T-helper 22 cell (primary cell): ENCODE measurements at places on chromosomes 11 and 22.

- DNase-seq, result no peak
Observed at GRCh38 chr11:3903207-3903896, 47.9 kb downstream of the STIM1 start.

- no peak for DNase-seq
Observed at GRCh38 chr11:86483940-86484794, 109.5 kb downstream of the CCDC81 start.

GRCh38 chr11:68994894-68995285 lies 14.1 kb upstream of the MRGPRD start:
- DNase-seq, result no peak

DNA sequence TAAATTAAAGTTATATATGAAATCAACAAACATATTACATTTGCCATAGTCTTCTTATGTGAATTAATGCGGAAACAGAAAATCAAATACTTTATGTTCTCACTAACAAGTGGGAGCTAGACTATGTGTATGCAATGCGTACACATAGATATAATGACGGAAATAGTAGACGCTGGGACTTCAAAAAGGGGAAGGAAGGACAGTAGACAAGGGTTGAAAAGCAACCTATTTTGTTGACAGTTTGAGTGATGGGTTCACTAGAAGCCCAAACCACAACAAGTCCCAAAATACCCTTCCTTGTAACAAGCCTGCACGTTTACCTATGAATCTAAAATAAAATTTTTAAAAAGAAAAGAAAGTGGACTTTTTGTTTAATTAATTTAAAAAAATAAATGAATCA lies 430.8 kb upstream of the CNTN5 start:
- DNase-seq, result no peak

DNA sequence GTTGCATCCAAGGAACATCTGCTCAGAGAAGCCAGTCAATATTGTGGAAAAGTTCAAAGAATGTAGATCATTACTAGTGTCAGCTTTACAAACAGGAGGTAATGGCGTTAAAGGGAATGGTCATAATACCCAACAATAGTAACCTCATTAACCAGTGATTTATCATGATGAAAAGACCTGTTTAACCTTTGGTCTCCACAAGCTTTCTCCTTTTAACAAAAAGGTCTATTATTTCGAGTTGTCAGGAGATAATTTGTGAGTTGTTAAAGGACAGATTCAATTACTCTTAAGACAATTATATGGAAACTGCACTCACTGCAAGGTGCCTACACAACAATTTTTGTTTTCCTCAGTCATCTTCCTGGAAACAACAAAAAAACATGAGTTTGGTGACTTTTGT lies 73.8 kb upstream of the HTATIP2 start:
- DNase-seq, result no peak

DNA sequence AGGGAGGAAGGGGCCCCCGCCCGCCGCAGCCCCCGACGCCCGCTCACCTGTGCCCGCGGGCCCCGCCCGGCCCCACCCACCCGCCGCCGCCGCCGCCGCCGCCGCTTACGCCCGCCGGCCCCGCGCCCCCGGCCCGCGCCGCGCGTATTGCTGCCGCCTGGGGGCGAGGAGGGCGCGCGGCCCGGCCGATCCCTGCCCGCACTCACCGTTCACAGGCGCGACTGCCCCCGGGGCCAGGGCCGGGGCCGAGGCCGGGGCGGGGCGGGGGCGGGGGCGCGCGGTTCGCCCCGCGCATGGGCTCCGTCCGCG lies 212 bp downstream of the HRAS start:
- DNase-seq, result no peak

DNA sequence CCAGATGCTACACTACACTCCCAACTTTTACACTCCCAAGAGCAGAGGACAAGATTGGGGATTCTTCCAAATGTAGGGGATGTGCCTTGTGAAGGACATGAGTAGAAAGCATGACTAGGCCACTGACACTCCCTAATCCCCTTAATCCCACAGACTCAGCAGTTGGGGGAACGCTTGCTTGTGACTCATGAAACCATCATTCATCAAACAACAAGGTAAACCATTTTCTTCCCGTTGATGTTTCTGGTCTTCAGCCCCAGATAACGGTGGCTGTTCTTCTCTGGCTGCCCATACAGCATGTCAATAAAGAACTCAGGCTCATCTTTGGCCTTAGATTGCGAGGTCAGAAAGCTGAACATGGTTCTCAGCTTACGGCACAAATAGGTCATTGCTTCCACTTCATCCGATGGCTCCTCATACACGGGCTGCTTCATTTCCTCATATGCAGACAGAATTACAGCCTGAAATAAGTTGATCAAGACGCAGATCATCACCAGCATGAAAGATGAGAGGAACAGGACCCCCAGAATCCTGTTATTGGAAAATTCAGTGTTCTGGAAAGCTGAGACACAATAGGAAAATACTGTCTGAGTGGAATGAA lies 6.4 kb upstream of the CDPF1 start:
- DNase-seq, result no peak

GRCh38 chr11:36296884-36297543 lies 926 bp downstream of the PRR5L start:
- no peak for DNase-seq

- no peak for DNase-seq
Observed at GRCh38 chr11:99244613-99245012, 223.9 kb downstream of the CNTN5 start.
